ENCODE measurements at places on chromosomes 5 and 9.

DNA sequence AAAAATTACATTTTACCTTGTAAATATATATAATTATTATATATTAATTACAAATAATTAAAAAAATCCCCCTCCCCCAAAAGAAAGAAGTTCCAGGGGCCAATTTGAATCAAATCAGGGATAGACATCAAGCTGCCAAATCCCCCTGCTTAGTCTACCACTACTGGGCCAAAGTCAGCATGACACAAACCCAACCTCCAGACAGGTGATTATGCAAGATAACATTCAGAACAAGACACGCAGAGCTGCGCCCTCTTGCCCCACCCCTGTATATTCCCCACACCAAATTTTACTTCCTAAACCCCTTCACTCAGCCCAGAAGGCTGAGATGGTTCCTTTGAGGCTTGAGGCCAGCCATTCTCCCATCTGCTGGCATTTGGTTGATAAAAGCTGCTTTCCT lies 2059.1 kb upstream of the CDH6 start:
- DNase-seq = no peak

- DNase-seq = no peak
These were observed 31.1 kb upstream of the FRMD3 start for GRCh38 chr9:83569326-83569725.

- no peak for DNase-seq
These were observed 56.7 kb downstream of the GADD45G start for GRCh38 chr9:89661391-89661949.

DNA sequence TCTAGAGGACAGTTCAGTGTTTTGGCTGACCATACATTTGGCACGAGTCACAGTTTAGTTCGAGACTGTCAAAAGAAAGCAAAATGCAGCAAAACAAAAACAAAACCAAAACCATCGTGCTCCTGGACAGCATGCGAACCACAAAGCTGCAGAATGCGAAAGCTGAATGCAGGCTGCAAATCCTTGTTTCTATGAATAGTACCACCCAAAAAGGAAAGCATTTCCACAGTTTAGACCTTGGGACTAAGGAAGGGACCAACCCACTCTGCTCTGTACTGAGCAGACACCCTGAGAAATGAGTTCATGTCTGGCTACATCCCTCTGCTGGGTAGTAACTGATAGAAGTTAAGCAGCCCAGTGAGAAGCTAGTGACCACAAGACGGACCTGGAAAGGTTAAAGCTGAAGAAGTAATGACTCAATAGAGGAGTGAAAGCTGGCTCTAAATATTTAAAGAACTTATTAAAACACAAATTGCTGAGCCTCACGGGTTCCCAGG lies 3.9 kb downstream of the GCNT4 start:
- no peak for DNase-seq

- peak; percentile 47 for DNase-seq
These were observed 23.1 kb upstream of the TDRD7 start for GRCh38 chr9:97388721-97389238.

DNA sequence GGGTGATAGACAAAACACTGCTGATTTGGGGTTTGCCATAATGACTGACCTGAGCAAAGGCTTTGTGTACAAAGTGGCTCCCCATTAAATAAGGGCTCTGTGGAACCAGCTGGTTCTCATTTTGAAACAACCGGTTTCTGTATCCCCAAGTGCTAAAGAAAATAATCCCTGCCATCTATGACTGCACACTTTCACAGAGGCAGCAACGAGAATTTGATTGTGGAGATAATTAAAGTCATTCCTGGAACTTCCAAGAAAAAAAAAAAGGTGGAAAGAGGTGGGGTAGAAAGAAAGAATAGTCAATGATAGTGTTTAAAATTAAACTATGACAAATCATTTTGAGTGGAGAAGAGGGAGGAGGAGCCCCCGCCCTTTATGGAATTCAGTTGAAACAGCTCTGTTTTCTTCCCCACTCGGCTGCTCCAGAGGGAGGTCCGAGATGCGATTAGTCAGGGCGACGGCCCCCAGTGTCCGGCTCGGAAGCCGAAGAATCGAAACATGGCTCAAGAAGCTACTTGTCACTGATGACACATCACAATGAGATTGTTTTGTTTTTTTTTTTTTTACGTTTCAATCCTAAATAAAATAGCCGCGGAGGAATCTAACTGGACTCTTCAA lies 38.4 kb downstream of the EBF1 start:
- no peak for DNase-seq

DNA sequence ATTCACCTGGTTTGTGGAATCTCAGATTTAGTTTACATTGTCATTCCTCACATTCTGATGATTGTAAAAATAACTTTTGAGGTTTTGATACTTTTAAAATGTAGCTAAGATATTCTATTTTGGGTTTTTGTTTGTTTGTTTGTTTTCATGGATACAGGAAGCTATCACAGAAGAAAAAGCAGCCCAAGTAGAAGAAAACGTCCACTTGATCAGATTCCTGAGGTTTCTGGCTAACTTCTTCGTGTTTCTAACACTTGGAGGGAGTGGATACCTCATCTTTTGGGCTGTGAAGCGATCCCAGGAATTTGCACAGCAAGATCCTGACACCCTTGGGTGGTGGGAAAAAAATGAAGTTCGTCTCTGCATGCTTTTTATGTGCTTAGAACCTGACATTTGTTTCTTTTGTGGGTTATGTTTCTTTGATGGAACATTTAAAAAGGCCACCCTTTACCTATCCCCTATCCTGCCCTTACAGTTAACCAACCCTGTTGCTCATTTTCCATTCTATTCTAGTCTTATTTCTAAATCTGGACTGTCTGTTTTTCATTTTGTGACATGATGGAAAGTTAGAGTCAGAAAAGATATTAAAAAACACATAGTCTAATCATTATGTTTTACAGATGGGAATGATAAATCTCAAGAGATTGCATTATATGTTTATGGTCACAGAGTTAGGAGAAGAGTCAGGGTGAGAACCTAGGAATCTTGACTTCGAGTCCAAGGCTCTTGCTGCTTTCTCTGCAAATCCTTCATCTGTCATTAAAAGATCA lies 163.7 kb downstream of the ALDH1A1 start:
- DNase-seq = no peak

DNA sequence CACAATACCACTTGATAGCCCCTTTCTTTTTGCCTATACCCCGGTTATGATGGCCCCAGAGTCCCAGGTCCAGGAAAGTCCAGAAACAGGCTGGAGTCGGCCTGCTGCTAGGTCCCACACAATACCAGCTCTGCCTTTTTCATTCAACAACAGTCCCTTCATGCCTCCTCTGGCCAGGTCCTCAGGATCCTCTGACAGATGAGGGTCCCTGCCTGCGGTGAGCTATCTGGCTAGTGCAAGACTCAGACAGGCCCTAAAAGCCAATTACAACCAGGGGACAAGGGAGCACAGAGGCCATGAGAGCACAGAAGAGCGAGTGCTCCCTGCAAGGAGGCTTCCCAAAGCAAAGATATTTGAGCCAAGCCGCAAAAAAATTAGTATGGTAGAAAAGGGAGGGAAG lies 84.8 kb upstream of the ZBTB43 start:
- DNase-seq = no peak

GRCh38 chr9:126228781-126229444 lies 97.7 kb upstream of the MVB12B start:
- DNase-seq = peak; percentile 61

GRCh38 chr9:97547098-97547829 lies 45.8 kb downstream of the TMOD1 start:
- DNase-seq = no peak

DNA sequence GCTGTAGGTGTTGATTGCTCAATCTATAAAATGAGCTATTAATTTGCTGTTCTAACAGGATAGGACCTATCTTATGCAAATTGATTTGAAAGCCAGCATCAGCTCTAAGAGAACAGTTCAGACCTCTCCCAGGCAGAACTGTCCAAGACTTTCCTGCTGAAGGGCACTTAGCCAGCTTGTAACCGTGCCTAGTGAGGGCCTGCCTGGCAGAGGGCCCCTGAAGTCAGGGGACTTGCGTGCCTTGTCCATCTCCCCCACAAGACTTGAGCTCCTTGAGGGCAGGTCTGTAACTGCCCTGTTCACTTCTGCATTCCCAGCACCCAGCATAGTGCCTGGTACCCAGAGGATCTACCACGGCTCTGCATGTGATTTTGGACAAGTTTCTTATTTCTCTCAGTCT lies 293.4 kb downstream of the CDK5RAP2 start:
- no peak for DNase-seq

DNA sequence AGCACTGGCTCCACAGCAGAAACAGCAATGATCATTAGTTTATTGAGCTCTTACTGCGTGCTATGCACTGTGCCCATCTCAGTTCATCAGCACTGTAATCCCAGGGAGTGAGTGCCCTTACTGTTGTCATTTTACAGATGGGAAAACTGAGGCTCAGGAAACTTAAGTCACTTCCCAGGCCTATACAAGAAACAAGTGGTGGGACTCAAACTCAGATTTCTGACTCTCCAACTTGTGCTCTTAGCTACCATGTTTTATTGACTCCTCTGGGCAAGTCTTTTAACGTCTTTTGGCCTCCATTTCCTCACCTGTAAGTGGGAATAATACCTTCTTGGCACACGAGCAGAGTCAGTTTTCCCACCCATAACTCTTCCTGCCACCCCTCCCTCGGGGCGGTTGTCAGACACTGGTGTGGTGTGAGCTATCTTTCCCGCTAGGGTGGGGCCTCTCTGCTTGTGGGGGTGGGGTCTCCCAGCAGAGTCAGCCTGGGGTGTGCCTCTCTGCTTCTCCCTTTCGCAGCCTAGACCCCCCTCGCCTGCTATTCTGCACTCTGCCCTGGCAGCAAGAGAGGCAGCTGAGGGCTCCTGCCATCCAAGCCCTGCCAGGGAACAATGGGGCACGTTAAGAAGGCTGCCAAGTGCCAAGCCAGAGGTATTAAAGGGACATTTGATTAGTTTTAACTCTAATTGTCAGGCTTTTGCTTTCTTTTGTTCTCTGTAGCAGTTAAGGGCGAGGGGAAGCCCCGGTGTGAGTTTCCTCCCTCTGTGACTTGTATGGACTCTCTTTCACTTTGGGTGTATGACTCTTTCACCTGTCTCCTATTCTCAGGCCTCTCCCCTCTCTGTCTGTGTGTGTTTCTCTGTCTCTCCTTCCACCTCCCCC lies 12.1 kb downstream of the GALNT10 start:
- peak; percentile 37 for DNase-seq

GRCh38 chr9:118577121-118577520 lies 792.1 kb downstream of the BRINP1 start:
- no peak for DNase-seq

All from stimulated activated CD4-positive, alpha-beta T cell treated with anti-CD3 and anti-CD28 coated beads, Interleukin-12 subunit alpha, Interleukin-12 subunit beta, amount 100 ng/mL, for 48 hours (primary cell).